Stimulated activated CD4-positive, alpha-beta T cell treated with anti-CD3 and anti-CD28 coated beads, Interleukin-1b, Interleukin-23, amount 100 ng/mL, for 1 hour (primary cell): ENCODE measurements at places on chromosomes 7 and 10.

- no peak for DNase-seq
Measured at GRCh38 chr7:106818736-106819135, 46.3 kb upstream of the PIK3CG start.

DNA sequence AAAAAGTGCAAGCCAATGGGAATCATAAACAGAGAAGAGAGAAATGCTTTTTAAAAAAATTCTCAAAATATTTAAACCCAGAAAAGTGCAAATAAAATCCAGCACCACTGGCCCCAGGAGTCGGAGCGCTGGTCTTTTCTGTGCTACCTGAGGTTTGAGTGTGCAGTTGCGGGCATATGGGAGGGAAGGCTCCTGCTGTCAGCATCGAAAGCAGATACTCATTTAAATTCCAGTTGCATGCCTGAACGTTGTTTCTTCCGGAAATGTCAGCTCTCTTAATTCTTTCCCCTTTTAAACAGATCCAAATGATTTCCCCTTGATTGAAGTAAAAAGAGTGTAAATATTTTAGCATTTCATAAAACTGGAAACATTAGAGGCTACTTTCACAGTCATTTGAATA is 240.5 kb upstream of the GPR26 start:
- no peak for DNase-seq

- no peak for DNase-seq
Measured at GRCh38 chr10:60295028-60295937, 94.4 kb downstream of the ANK3 start.

DNA sequence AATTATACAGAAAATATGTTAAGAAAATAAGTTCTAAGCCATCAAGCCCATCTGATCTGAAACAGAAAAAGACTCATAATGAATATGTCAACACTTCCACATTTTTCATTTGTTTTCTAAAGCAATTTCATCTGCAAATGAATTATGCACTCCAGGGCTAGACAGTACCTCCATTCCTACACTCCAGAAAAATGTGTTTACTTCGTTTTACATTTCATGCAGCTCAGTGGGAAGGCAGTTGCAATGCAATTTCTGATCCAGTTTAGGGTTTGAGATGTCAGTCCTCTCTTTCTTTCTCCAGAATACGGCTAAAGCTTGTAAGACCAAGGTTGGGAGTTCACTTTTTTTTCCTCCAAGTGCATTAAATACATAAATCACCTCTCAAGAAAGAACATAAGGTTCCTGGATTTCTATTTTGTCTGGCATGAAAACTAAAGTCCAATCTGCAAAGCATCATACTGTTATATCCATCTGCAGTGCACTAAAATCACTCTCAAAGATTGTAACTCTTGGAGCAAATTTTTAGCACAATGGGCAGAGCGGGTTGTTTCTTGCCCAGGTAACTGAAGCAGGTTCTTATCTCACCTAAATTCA is 348.8 kb upstream of the C7orf33 start:
- no peak for DNase-seq

- no peak for DNase-seq
Measured at GRCh38 chr7:127287133-127287532, 34.4 kb upstream of the GRM8 start.

- no peak for DNase-seq
Measured at GRCh38 chr7:72307566-72307965, 104.6 kb downstream of the CALN1 start.

DNA sequence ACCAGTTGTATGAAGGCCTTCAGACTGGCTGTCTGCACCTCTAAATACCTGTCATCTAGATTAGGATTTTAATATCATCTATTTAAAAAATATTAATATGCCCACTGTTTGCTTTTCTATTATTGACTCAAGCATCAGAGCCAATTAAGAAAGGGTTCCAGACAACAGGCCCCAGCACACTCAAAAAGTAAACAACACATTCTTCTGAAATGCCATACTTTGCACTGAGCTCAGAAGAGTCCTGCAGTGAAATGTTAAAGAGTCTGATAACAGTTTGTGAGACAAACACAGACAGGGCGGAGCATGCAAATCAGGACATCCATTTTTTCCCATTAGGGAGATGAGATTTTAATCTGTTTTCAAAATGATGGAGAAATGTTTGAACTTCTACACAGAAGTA is 45.9 kb upstream of the KLF6 start:
- no peak for DNase-seq

DNA sequence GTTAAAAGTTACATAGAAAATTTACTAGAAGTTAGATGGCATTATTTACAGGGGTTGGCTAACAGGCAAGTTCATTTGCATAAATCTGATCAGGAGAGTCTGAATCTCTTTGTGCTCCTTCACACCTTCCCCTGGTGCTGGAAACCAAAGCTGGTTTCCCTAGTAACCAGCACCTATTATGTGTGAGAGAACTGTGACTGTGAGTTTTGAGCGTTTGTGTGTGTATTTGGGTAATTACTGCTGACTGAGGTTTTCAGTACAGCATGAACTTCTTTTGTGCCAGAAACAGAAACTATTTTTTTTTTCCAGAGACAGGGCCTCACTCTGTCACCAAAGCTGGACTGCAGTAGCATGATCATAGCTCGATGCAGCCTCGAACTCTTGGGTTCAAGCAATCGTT is 10.3 kb upstream of the IFIT1B start:
- no peak for DNase-seq

- DNase-seq, result no peak
Measured at GRCh38 chr7:17830206-17830605, 110.1 kb downstream of the SNX13 start.

GRCh38 chr7:28733035-28733434 is 225.1 kb downstream of the TRIL start:
- no peak for DNase-seq

DNA sequence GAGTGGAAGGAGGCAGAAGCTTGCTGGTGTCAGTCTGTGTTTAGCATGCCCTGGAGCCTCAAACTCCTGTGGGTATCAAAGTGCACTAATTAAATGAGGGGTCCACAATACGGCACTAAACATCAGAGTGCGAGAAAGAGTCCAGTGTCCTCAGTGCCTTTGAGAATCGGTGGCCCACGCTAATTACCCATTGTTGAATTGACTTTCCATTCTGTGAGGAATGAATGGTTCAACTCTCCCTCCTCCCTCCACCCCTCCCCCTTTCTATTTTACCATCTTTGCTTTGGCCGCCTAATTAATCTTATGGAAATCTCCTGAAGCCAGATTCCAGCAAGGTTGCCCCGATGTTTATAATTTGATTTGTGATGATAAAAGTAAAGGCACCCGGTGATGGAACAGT is 217.8 kb downstream of the TFEC start:
- no peak for DNase-seq

GRCh38 chr10:127739908-127740307 is 2.9 kb downstream of the FOXI2 start:
- no peak for DNase-seq

DNA sequence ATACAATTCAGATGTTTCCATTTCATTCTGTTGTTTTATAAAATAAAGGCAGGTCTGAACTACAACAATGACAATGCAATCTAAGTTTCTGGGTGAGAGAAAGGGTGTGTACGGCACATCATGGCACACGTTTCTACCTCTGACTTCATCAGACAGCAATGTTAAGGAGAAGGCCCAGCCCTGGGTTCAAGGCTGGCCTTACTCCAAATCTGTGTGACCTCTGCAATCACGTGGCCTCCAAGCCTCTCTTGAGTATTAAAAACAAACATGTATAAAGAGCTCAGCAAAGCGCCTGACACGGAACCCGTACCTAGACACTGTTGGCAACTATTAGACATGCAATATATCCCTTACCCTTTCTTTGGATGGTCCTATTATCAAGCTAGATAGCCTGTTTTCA is 114.1 kb downstream of the LARP4B start:
- no peak for DNase-seq

- DNase-seq, result no peak
Measured at GRCh38 chr10:118596426-118597124, 1.1 kb upstream of the PRLHR start.

- no peak for DNase-seq
Measured at GRCh38 chr7:108045154-108045553, 42.2 kb upstream of the LAMB1 start.

- peak; percentile 47 for DNase-seq
Measured at GRCh38 chr10:104580774-104581675, 60.1 kb upstream of the SORCS3 start.

- DNase-seq, result no peak
Measured at GRCh38 chr7:116549370-116549769, 24.5 kb downstream of the CAV1 start.

DNA sequence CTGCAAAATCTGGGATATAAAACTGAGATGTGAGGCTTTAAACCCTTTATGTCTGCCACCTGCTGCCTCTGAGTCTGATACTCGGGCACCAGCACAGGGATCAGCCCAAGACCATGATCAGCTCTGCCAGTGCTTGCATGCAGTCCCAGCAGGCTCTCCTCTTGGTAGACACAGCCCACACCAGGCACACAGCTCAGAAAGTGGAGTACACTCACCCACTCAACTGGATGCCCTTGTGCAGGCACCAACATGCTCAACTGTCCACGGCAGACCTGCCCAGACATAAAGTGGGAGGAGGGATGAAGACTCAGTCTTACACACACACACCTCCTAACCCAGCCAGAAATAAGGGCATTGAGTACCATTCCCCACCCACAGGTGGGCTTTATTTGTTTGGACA is 18.2 kb upstream of the MYH16 start:
- DNase-seq, result no peak

- no peak for DNase-seq
Measured at GRCh38 chr7:7354674-7355073, 172.3 kb downstream of the C1GALT1 start.

DNA sequence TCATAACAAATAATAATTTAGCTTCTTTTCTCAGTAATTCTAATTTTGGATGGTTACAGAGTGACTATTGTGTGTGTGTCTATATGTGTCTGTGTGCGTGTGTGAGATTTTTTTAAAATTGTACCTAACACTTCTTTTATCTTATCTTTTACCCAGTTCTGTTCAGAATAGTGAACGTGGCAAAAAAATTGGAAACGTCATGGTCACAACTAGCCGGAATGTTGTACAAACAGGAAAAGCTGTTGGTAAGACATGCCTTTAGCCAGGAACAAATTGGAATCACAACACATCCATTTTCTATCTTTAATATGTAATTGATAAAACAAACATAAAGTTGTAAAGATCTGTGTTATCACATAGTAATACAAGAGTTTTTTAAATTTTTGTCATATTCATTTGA is 85.4 kb downstream of the AVL9 start:
- no peak for DNase-seq

- no peak for DNase-seq
Measured at GRCh38 chr10:24929056-24929544, 23.3 kb downstream of the PRTFDC1 start.

DNA sequence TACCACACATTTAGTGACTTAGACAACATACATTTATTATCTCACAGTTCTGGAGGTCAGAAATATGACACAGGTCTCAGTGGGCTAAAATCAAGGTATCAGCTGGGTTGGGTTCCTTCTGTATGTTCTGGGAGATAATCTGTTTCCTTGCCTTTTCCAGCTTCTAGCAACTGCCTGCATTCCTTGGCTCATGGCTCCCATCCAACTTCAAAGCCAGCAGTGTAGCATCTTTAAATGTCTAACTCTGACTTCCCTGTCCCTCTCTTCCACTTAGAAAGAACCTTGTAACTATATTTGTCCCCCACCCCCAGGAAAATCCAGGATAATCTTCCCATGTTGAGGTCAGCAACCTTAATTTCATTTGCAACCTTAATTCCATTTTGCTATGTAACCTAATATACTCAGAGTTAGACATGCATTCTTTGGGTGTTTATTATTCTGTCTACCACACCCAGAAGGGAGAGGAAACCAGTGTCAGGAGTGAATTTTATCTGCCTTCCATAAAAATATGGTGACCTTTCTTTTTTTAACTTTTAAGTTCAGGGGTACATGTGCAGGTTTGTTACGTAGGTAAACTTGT is 57.3 kb upstream of the SMIM30 start:
- DNase-seq, result no peak

- no peak for DNase-seq
Measured at GRCh38 chr7:127702938-127703337, 50.9 kb downstream of the SND1 start.

GRCh38 chr10:71765176-71765904 is 8.0 kb downstream of the VSIR start:
- no peak for DNase-seq

GRCh38 chr10:113753020-113753692 is 1.7 kb downstream of the PLEKHS1 start:
- DNase-seq, result no peak

- no peak for DNase-seq
Measured at GRCh38 chr10:72314263-72314662, 40.5 kb downstream of the DNAJB12 start.

DNA sequence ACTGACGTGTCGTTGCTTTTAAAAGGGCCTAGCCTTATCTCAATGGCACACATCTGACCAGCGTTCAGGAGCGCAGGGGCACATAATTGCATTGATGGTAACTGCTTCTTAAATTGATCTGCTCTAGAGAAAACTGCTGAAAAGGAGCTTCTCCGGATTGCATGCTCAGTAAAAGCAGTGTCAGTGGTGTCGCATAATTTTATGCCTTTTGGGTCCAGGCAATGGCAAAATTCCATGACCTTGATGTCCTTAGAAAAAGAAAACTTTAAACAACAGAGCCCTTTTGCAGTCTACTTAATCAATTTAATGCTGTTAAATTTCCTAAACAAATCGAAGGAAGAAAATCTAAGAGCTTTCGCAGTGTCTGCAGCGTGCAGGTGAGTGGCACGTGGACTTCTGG is 75.7 kb downstream of the PTPRE start:
- no peak for DNase-seq

DNA sequence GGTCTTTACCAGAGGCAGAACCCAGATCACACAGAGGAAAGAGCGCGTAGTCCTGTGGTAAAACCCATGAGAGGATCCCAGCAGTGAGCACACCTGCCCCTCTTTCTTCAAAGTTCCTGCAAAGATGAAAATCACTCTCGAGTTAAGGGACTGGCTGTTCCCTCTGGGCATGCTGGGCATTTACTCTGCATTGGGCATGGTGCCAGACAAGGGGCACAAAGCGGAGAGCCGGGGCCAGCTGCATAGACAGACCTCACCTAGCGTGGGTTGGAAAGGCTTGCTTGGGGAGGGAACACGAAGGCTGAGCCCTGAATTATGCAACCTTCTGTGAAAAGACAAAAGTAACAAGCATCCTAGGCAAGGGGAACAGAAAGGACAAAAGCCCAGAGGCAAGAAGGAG is 120.0 kb upstream of the TCERG1L start:
- DNase-seq, result no peak
